ENCODE measurements at places on chromosomes 1 and 21. TPM values are rescaled to one million over a fixed set of nuclear protein-coding genes. Genes with fewer than 3 reads are reported as not detected.

DNA sequence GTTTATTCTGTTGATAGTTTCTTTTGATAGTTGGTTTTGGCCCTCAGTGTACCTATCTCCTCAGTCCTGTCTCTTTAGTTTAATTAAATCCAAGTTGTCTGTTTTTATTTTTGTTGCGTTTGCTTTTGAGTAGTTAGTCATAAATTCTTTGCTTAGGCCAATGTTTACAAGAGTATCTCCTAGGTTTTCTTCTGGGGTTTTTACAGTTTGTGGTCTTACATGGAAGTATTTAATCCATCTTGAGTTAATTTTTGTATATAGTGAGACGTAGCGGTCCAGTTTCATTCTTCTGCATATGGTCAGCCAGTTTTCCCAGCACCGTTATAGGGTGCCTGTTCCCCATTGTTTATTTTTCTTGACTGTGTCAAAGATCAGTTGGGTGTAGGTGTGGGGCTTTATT is 139.4 kb downstream of the POU2F1 start:
- DNase-seq: no peak

- no peak for DNase-seq
These were observed 42.4 kb downstream of the MEF2D start for GRCh38 chr1:156458181-156458503.

GRCh38 chr21:42413093-42413492 is 9.4 kb downstream of the UBASH3A start:
- DNase-seq: no peak

PLA2G2F gene
- polyA plus RNA-seq: not detected

FAM177B gene
- polyA plus RNA-seq: not detected

IRF6 gene
- 1.6 TPM for polyA plus RNA-seq

B3GALT6 gene
- polyA plus RNA-seq: 32.0 TPM

PFKFB2 gene
- polyA plus RNA-seq: 1.8 TPM

IL22RA1 gene
- polyA plus RNA-seq: 0.03 TPM

FAM72D gene
- polyA plus RNA-seq: 3.2 TPM

TMOD4 gene
- polyA plus RNA-seq: 0.57 TPM
